ENCODE measurements at places on chromosomes 3 and 15.

- DNase-seq: no peak
Measured at GRCh38 chr3:86788371-86788770, 202.6 kb downstream of the VGLL3 start.

DNA sequence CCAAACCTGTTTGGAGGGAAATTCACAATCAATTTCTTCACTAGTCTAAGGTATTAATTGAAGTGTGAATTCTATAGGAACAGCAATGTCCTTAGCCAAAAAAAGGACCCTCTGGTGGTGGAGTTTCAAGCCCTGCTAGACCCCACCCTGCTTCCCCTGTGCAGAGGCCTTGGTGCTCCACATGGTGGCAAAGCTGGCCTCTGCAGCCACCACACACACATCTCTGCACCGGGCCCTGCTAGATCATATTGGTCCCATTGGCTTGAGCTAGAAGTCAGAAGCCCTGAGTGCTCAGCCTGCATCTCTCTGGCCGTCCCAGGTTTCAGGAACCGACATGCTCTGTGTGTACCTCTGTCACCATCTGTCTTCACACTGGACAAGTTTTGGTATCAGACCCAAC is 220.9 kb upstream of the TRIM42 start:
- DNase-seq: no peak

DNA sequence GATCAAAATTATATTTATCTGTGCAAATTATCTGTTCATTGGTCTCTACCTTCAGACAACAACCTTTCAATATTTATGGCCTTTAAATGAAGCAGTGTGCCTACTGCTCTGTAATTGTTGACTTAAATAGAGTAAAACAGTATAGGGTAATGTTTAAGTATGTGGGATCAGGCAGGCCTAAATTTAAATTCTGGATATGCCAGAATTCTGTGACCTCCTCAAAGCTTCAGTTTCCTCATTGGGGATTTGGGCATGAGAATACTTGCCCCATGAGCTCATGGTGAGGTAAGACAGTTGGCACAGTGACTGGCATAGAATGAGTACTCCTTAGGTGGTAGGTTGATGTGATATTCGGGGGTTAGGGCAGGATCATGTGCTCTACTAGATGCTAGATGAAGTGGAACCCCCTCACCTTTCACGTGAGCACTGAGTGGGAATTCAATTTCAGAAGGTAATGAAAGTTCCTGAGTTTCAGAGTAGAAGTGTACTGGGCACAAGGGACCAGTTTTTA is 14.9 kb downstream of the ARL8B start:
- peak; percentile 84 for DNase-seq

DNA sequence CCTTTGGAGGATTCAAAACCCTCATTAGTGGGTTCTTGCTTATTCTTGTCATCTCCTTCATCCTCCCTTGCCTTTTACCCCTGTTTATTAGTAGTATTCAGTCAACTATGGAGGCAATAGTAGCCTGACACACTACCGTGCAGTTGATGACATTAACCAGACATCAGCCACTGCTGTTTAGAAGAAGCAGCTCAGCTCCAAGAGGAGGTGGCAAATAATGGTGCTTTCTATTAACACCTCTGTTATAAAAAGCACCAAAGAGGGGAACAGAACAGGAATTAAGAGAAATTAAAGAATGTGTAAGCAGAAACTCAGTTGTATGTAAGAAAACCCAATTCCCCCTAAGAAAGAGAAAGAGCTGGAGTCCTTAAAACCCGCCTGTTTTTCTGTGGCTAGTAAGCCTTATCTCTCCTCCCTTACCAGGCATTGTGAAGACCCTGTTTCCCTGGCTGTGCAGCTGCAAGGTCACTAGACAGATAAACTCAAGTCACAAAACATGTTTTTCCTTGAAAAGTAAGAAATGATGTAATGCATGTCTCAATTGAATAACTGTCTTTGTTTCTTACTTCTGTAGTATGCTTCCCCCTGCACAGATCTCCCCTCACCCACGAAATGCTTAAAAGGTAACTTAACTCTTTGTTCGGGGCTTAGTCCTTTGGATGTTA is 21.2 kb downstream of the CCR4 start:
- no peak for DNase-seq

GRCh38 chr3:147483578-147483977 is 74.4 kb downstream of the ZIC1 start:
- no peak for DNase-seq

- no peak for DNase-seq
Measured at GRCh38 chr3:142450881-142451280, 3.0 kb upstream of the XRN1 start.
